ENCODE measurements at places on chromosomes 7 and 10. TPM values are rescaled to one million over a fixed set of nuclear protein-coding genes. Genes with fewer than 3 reads are reported as not detected.

PTPRN2 gene
- total RNA-seq: 1.6 TPM

ASZ1 gene
- not detected for total RNA-seq

GNGT1 gene
- not detected for total RNA-seq

LRMDA gene
- 17.1 TPM for total RNA-seq

RARRES2 gene
- 156 TPM for total RNA-seq

TACR2 gene
- 3.2 TPM for total RNA-seq

ACSM6 gene
- 0.66 TPM for total RNA-seq

NPC1L1 gene
- total RNA-seq: 0.33 TPM

NRCAM gene
- total RNA-seq: 62.4 TPM

ATOH7 gene
- total RNA-seq: 0.64 TPM

GHRHR gene
- not detected for total RNA-seq

TAS2R3 gene
- 2.2 TPM for total RNA-seq

CTNNA3 gene
- 0.59 TPM for total RNA-seq

CALML5 gene
- total RNA-seq: not detected

OTUD1 gene
- 20.2 TPM for total RNA-seq

PLEKHS1 gene
- total RNA-seq: 23.6 TPM

FOXI2 gene
- total RNA-seq: not detected

CRYGN gene
- total RNA-seq: 0.98 TPM

ZNF398 gene
- 25.9 TPM for total RNA-seq

OR6B1 gene
- not detected for total RNA-seq

Data from breast epithelium (tissue), 4 donors.